ENCODE measurements at places on chromosomes 5 and 9.

DNA sequence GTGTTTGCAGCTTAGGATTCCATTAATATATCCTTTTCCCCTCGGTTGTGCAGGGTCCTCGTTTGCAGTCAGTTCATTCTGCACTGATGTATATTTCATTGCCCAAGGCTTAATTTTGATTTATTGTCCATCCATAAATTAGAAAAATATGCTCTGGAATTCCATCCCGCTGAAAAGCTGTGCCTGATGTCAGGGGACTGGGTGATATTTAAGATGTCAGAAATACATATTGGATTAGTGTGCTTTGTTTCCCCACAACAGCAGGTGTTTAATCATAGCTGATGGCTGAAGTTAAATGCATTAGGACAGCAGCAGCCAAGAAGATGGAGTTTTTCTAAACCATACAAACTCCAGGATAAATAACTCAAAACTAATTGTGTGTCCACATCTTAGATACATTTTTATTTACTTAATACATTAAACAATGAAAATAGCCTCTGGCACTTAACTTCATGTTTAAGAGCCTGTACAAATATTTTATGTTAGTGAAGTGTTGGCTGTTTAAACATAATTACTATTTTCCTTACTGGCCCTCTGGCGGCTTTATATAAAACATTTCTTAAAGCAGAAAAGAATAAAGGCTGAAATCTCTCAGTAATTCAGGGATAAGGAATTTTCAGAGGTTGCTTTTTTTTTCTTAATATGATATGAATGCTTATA is 170.4 kb upstream of the TBCA start:
- DNase-seq = no peak

DNA sequence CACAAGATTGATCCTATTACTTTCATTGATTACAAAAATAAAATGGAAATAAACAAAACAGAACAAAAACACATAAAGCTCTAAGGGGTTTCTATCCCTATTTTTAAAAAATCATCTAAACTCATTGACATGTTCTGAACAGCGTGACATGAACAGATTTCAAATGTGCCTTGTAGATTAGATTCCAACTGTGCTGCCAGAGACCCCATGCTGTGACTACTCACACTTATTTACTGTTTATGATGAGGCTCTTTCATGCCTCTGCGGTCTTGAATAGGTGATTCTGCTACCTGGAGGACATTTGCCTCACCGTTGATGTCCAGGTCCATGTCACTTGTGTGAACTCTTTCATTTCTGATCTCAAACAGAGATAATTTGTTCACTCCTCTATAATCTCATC is 990.2 kb downstream of the CDH12 start:
- no peak for DNase-seq

- no peak for DNase-seq
These were observed 4.9 kb downstream of the EDF1 start for GRCh38 chr9:136860933-136861873.

DNA sequence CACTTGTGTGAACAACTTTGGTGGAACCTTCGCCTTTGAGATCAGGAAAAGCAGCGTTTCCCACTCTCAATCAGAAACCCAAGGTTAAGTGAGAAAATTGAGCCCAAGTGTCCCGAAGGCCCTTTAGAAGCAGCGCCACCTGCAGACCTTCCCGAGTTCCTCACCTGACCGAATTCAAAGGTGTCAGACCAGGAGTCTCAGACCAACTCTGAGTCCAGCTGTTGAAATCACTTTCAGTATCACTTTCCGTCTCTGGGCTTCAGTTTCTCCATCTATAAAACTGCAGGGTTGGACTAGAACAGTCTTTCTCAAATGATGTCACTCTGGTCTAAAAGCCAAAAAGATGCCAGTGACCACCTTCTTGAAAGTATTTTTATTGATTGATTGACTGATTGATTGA is 31.7 kb upstream of the GRHPR start:
- DNase-seq = peak; percentile 8

- DNase-seq = no peak
These were observed 441.8 kb upstream of the TLE4 start for GRCh38 chr9:79129865-79130480.

DNA sequence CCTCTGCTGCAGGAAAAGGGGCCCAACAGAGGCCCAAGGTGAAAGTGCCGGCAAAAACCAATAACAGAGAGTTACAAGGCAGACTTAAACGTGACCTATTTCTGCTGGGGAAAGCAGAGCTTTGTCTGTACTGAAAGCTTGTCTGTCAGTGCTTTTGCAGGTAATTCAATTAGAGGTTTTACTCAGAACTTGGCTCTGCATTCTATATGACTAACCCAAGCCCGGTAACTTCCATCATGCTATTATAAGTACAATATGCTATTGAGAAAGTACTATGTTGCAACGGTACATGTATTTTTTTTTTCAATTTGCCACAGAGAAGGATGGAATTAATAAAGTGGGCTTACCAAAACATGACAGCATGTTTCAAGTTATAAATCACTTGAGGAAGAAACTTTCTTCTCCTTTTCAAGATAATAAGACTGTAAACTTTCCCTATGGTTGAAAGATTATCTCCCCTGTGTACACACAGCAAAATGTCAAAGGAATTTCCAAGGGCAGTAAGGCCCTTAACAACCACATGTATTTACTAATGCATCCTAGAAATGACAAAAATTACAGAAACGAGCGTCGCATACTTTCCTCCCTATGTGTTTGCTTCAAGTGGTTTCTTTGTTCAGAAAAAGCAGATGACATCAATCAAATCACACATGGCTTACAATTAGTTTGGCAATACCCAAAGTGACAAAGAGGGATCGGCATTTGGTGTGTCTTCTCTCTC is 282.4 kb downstream of the EFNA5 start:
- DNase-seq = no peak

DNA sequence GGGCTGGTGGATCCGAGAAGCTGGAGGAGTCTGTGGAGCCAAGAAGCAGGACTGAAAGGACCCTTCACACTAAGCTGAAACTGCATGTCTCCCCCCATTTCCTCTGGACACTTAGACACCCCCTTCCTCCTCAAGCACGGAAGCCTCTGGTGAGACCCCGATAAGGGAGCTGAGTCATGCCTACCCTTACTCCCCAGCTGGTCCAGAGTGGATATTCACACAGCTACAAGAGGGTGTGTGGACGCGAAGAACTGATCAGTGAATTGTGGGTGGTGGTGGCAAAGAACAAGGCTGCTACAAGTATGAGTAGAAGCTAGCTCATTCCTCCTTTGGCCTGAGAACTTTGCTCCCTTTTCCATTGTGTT is 4.3 kb downstream of the TLN1 start:
- no peak for DNase-seq

- no peak for DNase-seq
These were observed 428.7 kb downstream of the GABRG2 start for GRCh38 chr5:162496100-162496808.

DNA sequence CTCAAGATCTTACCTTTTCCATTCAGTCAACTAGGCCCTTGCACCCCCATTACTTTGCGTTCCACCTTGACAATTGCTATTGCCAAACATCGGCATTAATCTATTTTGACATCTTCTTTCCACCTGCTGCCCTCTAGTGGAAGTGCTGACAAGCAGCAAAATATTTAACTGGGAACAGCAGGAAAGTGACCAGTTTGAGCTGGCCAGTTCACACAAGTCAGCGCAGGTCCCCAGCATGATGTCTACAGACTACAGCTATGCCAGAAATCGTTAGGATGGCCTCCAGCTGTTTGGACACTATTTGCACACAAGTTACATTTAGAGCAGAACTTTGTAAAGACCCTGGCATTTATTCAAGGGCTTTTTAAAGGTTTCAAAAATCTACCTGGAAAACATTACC is 160.1 kb downstream of the GHR start:
- peak; percentile 12 for DNase-seq

DNA sequence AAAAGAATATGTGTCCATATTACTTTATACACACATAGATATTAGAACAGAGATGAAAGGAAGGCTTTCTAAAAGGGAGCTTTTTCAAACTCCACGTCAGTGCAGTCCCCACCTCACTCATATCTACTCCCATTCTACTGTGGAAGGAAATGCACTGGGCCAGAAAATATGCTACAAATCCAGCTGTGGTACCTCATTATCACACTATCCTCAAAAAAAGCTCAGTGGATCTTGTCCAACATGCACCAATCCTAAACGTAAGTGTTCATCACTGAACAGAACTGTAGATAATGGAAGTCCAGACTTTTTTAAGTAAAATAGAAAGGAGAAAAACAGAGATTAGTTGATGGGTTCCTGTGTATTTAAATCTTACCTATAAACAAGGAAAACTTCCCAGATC is 27.9 kb downstream of the TRPM6 start:
- no peak for DNase-seq

DNA sequence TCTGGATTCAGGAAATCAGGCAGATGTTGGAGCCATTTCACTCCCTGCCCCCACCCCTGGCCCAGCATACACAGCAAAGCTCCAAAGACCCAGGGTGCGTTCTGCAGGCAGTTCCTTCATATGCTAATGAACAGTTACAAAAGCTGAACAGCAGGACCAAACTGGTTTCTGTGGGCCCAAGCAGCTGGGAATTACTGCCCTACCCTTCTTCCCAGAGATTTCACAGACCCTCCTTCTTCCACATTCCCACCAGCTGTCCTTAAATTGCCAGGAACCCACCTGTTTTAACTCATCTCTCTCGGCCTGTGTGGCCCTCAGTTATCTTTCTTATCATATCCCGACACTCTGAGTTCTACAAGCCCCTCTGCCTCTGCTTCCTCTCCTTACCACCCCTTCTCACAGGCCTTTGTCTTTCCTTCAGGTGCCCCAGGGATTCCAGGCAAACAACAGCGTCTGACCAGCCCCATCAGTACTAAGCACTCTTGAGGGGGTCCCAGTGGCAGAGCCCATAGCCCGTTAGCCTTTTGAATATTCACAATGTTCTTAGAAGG is 10.6 kb upstream of the F2RL1 start:
- DNase-seq = no peak

DNA sequence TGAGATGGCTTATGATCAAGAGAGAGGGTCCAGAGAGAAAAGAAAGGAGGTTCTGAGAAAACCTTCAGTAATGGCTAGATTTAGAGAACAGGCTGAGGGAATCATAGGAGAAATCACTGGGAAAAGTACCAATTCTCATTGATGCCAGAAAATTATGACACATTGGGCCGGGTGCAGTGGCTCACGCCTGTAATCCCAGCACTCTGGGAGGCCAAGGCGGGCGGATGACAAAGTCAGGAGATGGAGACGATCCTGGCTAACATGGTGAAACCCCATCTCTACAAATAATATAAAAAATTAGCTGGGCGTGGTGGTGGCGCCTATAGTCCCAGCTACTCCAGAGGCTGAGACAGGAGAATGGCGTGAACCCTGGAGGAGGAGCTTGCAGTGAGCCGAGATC is 29.5 kb upstream of the PLIN2 start:
- DNase-seq = no peak

- DNase-seq = no peak
These were observed 784 bp downstream of the NLN start for GRCh38 chr5:65722575-65723403.

DNA sequence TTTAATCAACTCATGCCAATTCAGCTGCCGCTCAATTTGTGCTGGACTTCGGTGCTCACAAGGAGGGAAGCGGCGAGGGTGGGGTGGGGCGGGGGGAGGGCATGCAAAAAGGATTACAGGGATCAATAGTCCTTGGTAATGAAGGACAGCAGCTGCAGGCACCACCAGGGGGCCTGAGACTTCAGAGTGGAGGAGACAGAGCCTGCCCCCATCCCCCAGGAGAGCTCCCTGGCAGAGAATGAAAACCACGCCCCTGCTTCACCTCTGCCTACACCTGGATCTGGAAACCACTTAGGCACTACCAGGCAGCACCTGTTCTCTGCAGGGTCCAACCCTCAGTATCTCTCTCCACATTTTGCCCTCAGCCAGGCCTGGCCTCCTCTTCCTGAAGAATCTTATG is 155.6 kb downstream of the TRIM32 start:
- no peak for DNase-seq

GRCh38 chr5:154865466-154866184 is 7.2 kb downstream of the CNOT8 start:
- no peak for DNase-seq

GRCh38 chr9:120755044-120755443 is 38.2 kb downstream of the FBXW2 start:
- DNase-seq = no peak

GRCh38 chr5:78589923-78590322 is 58.6 kb downstream of the LHFPL2 start:
- DNase-seq = no peak

- no peak for DNase-seq
These were observed 70.4 kb upstream of the ANKRD55 start for GRCh38 chr5:56303511-56303910.

GRCh38 chr5:178392931-178393394 is 160.4 kb upstream of the PHYKPL start:
- DNase-seq = no peak

GRCh38 chr9:74735761-74736160 is 152.0 kb downstream of the TRPM6 start:
- no peak for DNase-seq

- no peak for DNase-seq
These were observed 197.1 kb downstream of the CDH18 start for GRCh38 chr5:19790829-19791466.

- DNase-seq = no peak
These were observed 123.7 kb upstream of the ANKH start for GRCh38 chr5:14995229-14995628.

- DNase-seq = no peak
These were observed 12.3 kb upstream of the MTMR12 start for GRCh38 chr5:32325062-32325461.

- no peak for DNase-seq
These were observed 27.2 kb downstream of the ATP6V0E1 start for GRCh38 chr5:173010547-173011464.

- no peak for DNase-seq
These were observed 372.1 kb upstream of the RIOK2 start for GRCh38 chr5:97554977-97555643.

DNA sequence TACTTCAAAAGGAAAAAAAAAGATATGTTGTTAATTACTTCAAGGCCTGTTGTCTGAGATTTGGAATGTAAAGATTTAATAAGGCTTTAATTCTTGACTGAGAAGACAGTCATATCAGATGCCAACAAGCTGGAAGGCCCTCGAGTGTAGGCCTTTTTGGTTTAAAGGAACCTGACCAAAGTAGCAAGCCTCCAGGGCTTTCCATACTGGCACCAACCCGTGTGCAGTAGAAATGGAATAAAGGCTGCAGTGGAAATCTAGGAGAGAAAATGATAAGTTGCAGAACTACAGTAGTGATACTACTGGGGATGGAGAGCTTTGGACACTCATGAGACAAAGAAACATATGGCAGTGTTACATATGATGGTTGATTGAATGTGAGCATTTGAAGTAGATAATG is 358.0 kb downstream of the TAF11L14 start:
- no peak for DNase-seq

DNA sequence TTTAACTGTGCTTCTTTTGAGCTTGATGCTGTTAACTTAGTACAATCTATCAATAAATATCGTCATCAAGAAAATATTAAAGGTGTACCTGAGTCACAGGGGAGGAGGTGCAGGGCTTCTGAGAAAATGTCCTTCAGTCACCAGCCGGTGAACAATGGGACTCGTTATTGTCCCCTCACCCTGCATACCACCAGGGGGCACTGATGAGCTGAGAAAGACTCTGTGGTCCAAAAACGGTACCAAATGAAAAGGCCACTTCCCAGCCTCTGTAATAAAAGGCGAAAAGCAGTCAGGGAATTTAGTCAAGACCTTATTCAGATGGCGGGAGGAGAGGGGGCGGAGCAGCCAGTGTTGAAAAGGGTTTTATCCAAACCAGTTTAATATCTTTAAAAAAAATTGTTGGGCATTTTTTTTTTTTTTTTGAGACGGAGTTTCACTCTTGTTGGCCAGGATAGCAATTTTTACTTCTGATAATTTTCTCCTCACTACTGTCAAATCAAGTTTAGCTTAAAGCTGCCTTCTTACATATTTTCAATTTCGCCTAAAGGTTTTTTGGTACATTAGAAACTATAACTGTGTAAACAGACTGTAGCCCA is 271.9 kb upstream of the ADAMTS16 start:
- no peak for DNase-seq

Data from central memory CD4-positive, alpha-beta T cell (primary cell).